ENCODE measurements at places on chromosomes 2 and 18.

DNA sequence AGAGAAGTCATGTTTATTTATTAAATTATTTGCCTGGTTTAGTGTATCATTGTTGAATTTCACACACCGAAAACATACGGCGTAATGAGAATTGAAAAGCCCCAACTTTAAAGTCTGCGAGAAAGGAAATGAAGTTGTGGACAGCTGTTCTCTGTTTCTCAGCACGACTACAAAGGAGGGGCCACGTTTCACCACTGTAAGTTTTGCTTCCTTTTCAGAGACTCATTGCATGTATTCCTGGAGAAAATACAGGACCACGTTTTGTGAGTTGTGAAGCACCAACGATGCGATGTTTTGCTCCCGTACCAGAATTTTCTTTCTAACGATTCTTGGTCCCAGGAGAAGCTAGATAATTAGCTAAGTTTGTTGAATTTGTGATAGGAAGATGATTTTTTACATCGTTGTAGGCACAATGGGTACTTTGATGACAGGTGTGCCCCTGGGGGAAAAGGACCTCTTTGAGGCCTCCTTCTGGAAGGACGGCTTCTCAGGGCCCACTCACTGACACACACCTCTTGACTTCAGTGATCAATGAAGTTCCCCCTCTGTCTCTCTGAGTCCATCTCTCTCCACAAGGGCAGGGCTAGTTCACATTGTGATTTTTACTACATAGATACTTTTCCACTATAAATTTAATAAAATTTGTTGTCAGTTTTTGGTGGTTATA is 23.7 kb upstream of the ACKR3 start:
- no peak for DNase-seq

GRCh38 chr2:9629222-9630116 is 1.3 kb downstream of the YWHAQ start:
- DNase-seq: no peak

- DNase-seq: no peak
Measured at GRCh38 chr2:231615058-231615671, 22.5 kb downstream of the TEX44 start.

GRCh38 chr18:58937887-58938267 is 73.2 kb downstream of the ZNF532 start:
- DNase-seq: no peak

DNA sequence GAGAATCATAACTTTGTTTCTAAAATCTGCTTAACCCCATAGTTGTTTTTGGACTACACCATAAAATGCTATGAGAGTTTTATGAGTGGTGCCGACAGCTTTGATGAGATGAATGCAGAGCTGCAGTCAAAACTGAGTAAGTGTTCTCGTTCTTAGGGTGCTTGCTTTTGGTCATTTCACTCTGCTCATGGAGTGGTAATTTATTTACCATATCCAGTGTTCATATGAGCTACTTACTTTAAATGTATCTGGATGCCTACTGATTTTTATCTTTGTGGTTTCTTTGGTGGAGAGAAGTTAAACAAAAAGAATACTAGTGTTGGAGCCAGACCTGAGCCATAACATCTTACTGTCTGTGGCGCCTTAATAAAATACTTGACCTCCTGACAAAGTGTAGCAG is 16.4 kb downstream of the NDC80 start:
- DNase-seq: no peak

- DNase-seq: no peak
Measured at GRCh38 chr2:4662161-4662779, 958.9 kb downstream of the DCDC2C start.

DNA sequence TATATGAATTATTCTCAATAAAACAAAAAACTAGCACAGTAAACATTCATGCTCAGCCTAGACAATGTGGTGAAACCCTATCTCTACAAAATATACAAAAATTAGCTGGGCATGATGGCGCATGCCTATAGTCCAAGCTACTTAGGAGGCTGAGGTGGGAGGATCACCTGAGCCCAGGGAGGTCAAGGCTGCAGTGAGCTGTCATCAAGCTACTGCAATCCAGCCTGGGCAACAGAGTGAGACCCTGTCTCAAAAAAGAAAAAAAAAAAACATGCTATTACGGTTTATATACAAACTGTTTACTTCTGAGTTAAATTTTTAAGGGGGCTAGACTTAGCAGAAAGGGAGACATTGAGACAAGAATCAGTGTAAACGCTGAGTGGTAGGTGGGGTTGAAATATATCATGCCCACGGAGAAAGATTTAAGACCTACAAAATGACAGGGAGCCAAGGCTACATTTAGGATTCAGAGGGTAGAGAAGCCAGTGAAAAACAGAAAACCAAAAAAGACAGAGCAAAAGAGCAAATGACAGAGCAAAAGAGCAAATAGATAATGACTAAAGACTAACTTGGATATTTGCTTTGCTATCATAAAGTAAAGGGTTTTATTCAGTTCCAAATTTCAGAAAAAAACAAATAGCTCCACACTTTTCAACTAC is 7.5 kb downstream of the TTC32 start:
- DNase-seq: no peak

DNA sequence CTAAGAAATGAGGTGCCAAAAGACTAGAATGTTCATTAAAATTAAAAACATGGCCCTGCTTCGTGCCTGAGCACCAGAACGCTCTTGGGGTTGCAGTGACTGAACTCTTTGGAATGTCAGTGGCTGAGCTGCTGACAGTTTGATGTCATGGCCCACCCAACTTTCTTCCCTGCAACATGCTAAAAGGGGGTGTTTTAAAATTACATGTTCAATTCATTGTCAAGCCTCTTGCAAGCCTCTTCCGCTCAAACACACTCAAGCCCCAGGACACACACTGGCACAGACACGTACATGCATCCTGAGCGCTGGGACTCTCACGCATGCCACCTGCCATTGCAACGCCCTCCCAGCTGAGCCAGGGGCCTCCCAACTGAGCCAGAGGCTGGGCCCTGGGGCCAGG is 12.6 kb downstream of the RUFY4 start:
- DNase-seq: no peak

DNA sequence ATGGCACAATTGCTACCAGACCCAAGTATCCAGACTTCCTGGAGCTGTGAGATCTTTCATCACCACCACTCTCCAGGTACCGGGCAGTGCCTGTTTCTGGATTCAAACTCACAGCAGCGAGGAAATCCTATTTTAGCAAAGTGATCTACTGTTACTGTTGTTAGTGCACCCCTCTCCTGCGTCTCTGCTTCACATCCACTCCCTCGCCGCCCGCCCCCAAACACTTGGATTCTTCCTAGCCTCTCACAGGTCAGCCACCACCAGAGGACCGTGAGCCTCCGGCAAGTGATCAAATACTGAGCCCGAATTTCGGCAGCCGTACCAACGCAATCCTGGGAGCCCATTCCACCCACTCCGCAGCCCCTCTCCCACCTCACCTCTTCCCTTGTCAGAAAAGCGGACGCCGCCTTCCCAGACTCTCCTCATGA is 519 bp downstream of the METTL4 start:
- peak; percentile 39 for DNase-seq

- no peak for DNase-seq
Measured at GRCh38 chr2:239278361-239278760, 122.5 kb downstream of the HDAC4 start.

Measured in stimulated activated CD4-positive, alpha-beta T cell treated with anti-CD3 and anti-CD28 coated beads, Interleukin-15, amount 100 ng/mL, for 1 hour (primary cell).